ENCODE measurements at places on chromosomes 6 and 20.

GRCh38 chr6:108610270-108610839 lies 49.6 kb downstream of the FOXO3 start:
- DNase-seq = no peak

DNA sequence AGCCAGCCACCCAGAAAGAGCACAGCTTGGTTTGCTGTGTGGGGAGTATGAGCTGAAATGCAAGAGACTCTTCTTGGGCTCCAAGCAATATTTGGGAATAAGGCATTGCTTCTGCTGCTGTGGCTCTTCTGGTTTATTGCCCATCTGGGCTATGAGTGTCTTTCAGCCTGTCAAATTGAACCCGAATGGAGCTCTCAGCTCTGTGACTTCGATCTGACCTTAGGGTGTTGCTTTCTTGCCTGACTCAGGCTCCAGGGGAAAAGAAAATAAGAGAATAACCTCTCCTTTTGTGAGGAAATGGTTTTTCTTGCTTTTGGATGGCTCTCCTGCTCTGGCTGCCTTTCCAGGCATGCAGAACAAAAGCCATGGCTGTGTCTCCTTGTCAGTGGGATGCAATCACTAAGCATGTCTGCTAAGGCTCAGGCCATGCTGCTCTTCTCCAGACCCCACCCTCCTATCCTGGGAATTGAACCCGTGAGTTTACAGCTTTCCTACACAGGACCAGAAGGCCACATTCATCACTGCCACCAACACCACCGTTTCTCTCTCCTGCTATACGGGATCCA lies 169.4 kb upstream of the JAG1 start:
- DNase-seq = no peak

DNA sequence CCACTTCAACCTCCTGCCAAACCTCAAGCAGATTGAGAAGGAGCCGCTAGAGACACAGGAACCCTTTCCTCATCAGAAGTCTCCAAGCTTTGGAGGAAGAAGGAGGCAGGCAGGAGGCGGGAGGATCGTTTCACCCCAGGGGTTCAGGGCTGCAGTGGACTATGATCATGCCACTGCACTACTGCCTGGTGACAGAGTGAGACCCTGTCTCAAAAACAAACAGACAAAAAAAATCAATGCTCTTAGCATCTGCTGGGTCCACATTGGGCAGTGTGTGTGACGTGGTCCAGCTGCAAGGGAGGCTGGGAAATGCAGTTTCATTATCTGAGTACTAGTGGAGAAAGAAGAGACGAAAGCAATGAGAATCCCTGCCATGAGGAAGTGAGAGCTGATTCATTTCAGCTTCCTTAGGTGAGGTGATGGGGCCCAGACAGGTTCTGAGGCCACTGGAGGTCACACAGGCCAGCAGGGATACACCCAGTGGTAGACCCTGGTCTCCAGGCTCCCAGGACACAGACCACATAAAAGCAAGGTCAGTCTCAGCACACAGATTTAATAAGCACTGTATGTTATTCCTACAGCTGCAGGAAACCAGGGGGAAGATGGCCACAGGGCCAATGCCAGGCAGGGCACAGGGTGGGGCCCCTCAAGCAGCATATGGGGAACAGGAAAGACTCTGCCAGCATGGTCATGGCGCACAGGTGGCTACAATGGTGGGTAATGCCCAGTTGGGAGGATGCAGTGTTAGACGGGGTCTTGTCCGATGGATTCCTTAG lies 4.3 kb downstream of the GFRA4 start:
- peak; percentile 72 for DNase-seq

DNA sequence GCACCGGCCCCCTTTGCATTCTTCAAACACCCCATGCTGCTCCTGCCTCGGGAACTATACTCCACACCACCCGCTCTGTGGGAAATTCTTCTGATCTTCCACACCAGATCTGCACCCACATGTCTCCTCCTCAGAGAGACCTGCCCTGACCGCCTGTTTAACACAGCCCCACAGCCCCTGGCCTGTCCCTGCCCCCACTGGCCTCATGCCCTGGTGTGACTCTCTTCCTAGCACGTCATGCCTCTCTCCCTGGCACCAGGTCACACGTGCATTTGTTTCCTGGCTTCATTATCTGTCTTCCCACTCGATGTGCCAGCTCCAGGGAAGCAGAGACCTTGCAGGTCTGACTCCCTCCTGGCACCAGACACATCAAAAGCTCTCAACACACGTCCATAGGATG lies 79.6 kb downstream of the ANKRD60 start:
- no peak for DNase-seq

DNA sequence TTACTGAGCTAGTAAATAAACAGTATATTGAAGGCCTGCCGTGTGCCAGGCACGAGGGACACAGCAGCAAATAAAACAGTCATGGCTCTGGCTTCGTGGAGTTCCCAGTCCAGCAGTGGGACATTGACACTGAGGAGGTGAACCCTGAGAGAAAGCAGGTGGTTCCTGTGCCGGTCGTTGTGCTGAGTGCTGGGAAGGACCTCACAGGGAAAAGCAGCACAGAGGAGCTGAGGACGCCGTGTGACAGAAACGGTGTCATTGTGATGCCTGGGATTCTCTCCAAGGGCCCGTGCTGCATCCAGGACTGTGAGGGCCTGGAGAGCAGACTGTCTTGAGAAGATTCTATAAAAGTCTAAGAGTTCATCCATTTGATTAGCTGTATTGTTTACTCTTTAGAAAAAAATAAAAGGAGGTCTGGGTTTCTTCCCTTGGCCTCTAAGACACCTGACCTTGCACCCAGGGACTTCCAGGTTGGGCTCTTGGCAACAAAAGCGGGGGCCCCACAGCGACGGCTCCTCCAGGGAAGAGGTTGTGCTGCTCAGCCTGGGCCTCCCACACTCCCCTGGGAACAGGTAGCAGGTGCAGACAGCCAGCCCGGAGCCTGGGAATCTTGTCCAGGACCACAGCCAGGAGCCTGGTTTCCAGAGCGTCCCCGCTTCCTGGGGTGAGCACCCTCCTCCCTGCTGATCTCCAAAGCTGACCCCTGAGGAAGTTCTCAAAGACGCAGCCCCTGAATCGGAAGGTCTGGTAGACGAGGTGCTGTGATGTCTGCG lies 251.2 kb upstream of the PMEPA1 start:
- no peak for DNase-seq

- no peak for DNase-seq
These were observed 13.5 kb upstream of the PRDM1 start for GRCh38 chr6:106072501-106073090.

Measured in GM18507 (cell line).